ENCODE measurements at places on chromosomes 1 and 21.
A peak's percentile ranks its signal among the peaks of the same experiment; 100 is the strongest.

DNA sequence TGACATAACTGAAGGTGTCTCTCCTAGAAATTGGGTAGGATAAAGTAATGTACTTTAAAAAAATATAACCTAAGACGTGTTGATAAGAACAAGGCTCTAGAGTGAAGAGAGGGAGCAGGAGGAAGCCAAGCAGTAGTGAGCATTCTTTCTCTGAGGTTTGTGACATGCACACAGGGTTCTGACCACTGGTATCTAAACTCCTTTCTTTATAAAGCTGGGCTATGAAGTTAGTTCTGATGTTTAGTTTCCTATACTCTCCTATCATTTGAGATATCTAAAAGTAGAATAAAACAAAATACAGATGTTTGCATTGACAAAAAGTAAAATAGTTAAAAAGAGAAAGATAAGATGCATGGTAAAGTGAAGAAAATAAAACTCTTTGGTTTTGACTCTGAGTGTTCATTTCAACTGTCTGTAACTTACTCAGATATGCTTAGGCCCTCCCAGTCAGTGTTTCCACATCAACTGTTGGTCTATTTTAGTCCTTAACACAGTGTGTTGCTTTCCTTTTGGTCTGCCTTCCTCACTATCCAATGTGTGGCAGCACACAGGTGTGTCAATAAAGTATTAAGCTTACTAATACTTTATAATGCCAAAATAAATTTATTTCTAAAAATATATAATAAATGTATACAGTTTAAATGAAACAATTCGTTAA is 543.5 kb downstream of the PTPRC start:
- DNase-seq: no peak

DNA sequence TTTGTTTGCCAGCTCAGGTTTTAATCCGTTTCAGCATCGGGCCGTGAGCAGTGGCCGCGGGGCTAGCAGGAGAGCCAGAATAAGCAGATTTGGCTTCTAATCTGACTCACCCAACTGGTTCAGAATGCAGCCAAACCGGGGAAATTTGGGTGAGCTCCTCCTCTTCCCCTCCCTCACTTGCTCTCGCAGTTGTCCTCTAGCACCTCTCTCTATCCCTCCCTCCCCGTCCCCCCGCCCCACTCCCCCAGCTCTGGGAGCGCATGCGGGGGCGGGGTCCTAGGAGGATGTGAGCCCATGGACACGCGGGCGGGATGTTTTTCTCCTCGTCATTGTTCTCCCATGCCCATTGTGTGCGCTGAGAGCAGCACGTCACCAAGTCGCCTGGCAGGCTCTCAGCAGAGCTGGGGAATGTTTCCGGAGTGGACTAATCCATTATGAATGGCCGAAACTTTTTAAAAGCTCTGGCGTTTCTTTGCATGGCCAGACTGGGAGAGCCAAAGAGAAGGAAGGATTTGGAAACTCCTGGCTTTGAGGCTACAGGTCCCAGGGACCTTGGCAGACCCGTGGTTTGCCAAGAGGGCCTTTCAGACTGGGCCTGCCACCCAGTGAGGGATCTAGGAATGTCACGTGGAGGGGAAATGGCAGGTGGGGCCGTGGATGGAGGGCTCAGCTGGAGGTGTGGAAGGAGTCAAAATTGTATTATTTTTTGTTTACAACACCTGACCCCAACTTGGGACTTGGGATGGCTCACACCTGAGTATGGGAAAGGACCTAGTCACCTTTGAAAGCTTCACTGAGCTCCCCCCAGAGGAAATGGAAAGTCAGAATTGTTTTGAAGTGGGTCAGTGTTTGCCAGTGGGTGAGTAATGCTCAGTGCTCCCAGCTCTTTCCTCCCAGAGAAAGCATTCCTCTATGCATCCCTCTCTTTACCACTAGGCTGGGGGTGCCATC is 39.2 kb downstream of the CDK18 start:
- peak; percentile 82 for DNase-seq

DNA sequence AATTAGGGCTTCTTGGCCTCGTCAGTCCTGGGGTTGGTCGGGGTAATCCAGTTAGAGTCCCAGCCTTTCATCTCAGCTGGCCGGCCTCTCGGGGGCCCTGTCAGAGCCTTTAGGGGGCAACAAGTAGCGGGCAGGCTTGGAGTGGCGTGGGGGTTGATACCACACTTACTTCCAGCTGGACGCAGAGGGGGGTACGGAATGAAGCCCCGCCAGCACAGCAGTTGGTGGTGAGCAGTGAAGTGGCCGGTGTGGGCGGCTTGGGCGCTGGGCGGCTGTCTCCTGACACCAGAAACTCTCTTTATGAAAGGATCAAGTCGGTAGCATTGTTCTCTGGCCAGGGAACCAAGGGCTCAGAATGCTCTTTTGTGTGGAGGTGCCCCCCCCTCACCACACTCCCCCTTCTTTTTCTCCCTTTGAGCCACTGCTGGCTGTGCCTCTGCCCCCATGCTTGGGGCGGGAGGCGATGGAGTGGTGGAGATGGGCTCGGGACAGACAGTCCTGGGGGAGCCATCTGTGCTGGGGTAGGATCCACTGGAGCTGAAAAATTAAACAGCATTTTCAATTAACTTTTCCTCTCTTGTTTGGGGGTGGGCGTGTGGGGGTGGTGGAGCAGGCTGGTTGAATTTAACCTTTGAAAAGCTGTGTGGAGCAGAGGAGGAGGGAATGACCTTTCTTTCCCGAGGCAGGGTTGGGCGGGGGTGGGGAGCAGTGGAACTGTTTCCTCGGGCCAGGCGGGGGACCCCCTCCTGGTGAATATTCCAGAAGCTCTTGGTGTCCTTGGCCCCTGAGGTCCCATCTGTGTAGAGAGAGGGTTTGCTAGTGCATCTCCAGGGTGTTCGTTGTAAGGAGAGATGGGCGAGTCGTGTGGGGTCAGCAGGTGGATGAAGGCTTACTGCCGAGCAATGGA is 102.7 kb downstream of the RNF220 start:
- no peak for DNase-seq

DNA sequence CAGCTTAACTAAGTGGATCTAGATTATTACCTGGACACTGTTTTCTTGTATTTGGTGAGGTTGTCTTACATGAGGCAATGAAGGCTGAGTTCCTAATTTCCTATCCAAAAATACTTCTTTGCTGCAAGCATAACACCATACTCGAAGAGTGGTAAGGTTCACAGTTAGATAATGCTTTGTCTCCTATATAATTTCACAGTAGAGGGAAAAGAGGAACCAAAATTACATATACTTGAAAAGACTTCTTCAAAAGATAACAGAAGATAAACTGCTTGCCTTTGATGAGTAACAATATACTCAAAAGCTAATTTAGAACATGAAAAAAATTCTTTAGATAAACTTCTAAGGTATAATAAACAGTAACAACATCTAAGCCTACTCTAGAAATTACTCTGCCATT is 20.4 kb downstream of the USP33 start:
- no peak for DNase-seq

GRCh38 chr1:39609618-39610331 is 29.7 kb downstream of the HEYL start:
- DNase-seq: no peak

DNA sequence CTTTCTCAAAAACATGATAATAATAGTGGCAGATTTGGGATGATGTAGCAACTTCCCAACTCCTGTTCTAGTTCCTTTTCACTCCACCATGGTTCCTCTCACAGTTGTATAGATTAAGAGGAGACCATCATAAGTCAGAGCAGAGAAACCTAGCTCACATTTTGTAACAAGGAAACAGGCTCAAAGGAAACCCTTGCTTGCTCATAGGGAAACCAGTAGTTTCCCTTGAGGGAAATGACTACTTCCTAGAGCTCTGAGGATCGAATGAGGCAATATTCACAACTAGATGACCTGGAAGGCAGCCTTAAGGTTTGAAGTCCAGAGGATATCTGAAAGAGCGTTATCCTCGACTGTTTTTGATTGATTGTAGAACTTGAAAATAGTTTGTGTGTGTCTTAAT is 76.1 kb upstream of the C8B start:
- no peak for DNase-seq

DNA sequence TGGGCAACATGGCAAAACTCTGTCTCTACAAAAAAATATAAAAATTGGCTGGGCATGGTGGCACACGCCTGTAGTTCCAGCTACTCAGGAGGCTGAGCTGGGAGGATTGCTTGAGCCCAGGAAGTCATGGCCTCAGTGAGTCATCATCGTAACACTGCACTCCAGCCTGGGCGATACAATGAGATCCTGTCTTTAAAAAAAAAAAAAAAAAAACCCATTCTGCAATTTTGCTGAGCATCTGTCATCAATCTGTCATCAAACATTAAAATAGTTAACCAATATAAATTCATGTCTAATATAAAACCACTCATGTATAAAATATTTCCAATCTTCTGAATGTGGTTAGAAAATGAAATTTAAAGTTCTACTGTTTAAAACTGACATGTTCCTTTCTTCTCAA is 56.9 kb downstream of the LPAR3 start:
- no peak for DNase-seq

- no peak for DNase-seq
Observed at GRCh38 chr1:43299101-43299500, 1.7 kb upstream of the TIE1 start.

GRCh38 chr1:207030522-207031009 is 2.0 kb downstream of the C1orf116 start:
- DNase-seq: no peak

- DNase-seq: no peak
Observed at GRCh38 chr1:45925728-45926287, 122.4 kb downstream of the MAST2 start.

DNA sequence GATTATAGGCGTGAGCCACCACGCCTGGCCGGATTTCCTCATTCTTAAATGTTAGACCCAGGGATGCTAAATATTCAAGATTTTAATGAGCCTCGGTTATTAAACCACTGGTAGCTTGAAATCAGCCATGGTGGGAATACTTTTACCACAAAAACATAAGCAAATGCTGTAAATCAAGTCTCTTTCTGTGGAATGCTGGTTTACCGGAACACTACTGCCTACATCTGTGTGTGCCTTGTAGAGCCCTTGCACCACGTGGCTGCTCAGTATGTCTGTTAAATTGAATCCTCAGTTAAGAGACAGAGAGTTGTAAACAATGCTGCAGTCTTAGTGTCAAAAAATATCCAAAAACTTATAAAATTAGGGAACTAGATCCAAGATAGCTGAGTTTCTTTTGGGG is 26.8 kb upstream of the CNN3 start:
- no peak for DNase-seq

DNA sequence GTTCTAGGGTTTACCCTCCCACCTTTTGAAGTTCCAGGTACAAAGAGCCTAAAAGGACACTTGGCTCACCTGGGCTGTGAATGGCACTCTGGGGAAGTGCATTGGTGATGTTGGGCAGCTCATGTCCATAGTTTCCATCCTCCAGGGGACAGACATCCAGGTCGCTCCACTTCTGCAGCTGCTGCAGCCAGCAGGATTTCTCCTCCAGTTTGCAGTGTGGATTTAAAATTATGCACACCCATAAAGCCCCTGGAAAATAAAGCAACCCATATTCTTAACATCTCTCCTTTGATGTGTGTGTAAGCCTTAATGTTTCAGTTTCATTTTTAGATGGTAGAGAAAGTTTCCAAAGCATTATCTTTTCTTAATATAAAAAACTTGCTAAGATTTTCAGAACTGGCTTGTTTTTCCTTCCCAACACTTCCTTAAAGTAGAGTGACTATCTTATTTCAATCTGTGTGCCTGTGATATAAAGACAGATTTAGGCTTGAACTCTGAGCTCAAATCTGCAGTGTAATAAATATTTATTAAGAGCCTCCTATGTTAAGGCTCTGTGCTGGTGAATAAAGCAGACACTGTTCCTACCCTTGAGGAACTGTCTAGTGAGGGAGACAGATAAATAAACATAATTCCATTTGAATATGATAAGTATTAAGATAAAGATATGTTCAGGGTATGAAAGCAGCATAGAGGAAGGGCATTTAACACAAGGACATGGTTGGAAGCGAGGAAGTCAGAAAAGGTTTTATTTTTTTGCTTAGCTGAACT is 39.1 kb downstream of the UROD start:
- no peak for DNase-seq

- no peak for DNase-seq
Observed at GRCh38 chr1:21308330-21308729, 18.1 kb upstream of the ECE1 start.

DNA sequence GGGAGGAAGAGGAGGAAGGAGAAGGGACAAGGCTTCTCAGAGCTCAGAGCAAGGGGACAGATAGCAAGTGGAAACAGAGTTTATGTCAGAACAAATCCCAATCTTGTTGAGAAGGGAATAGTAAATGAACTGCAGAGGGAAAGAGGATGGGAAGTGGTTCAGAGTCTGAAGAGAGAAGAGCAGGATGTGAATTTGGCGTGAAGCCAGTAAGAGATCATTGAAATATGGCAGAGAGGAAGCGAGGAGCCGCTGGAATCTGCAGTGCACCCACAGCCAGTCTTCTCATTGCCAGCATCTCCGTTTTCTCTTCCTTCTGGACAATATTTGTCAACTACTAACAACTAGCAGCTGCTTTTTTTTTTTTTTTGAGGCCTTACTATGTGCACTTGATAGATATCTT is 19.1 kb downstream of the OLFML3 start:
- no peak for DNase-seq

All from NCI-H226 (cell line).